Activated T-cell treated with anti-CD3 and anti-CD28 coated beads for 48 hours (primary cell): ENCODE measurements at places on chromosomes 2 and 18.

DNA sequence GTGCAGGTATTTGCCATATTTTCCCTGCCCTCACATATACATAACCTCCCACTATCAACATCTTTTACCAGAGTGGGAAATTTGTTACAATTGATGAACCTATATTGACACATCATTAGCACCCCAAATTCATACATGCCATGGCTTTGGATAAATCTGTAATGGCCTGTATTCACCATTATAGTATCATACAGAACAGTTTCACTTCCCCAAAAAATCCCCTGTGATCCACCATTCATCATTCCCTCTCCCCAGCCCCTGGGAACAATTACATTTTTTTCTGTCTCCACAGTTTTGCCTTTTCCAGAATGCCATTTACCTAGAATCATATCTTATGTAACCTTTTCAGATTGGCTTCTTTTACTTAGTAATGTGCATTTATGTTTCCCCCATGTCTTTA lies 494.5 kb downstream of the RNF144A start:
- DNase-seq = no peak

- no peak for DNase-seq
Observed at GRCh38 chr2:196743165-196743564, 56.3 kb downstream of the GTF3C3 start.

GRCh38 chr2:120902592-120902991 lies 166.9 kb downstream of the GLI2 start:
- no peak for DNase-seq

GRCh38 chr2:46471-47345 lies at the start of gene FAM110C:
TSS of gene FAM110C (minus strand) at chr2:46505. CDS start at chr2:46385, 120 bp downstream.
- peak; percentile 37 for DNase-seq

DNA sequence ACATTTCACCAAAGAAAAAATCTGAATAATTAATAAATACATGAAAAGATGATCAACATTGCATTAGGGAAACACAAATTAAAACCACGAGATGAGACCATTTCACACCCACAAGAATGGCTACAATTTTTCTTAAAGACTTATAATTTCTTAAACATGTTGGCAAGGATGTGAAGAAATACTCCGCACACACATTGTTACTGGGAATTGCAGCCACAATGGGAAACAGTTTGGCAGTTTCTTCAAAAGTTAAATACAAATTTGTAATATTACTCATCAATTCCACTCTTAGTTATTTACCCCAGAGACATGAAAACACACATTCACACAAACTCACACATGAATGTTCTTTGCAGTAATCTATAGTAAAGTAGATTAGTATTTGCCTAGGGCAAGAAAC lies 363.3 kb upstream of the SMIM21 start:
- no peak for DNase-seq

- no peak for DNase-seq
Observed at GRCh38 chr2:37527361-37527760, 144.1 kb downstream of the CDC42EP3 start.

DNA sequence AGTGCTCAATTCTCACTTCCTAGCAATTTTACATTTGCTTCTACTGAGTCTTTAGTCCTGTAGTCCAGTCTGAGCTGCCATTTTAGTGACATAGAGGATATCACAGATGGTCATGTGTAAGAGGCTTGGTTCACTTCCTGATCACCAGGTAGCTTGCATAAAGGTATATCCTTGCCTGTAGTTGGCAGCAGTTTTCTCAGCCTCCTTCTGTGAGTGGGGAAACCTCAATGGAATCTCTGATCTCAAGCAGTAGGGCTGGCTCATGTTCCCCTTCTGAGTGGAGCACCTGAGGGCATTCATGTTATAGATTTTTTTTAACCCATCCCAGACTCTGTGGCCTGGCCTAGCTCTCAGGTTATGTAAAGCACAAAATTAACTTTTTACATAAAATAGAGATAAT lies 278.4 kb downstream of the RDH14 start:
- no peak for DNase-seq

- no peak for DNase-seq
Observed at GRCh38 chr2:18980786-18981430, 377.5 kb downstream of the OSR1 start.

- DNase-seq = no peak
Observed at GRCh38 chr18:63894106-63894772, 6.7 kb downstream of the SERPINB2 start.

DNA sequence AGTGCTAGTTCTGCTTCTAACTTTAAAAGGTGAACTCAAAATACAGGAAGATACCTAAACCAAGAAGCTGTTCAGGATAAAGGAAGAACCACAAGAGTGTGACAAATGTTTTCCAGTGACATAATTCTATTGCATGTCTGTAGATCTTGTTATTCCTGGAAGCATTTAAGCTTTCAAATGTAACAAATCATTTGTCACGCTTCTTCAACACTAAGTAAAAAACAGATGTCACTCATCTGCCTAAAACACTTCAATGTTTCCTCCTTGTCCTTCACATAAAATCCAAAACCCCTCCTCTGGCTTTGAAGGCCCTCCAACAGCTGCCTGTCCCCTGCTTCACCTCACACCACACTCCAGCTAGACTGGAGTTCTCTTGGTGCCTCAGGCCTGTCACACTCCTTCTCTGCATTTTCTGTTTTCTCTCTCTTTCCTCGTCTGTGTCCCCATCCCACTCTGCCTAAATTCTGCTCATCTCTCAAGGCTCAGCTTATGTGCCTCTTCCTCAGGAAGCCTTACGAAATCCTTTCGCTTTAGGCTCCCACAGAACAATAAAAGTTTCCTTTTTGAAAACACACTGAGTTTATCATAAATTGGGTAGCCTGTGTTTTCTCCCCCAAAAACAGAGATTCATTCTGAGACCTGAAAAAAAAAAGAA lies 6.4 kb upstream of the CLEC4F start:
- no peak for DNase-seq

GRCh38 chr2:72971036-72971435 lies 53.7 kb downstream of the EMX1 start:
- no peak for DNase-seq

DNA sequence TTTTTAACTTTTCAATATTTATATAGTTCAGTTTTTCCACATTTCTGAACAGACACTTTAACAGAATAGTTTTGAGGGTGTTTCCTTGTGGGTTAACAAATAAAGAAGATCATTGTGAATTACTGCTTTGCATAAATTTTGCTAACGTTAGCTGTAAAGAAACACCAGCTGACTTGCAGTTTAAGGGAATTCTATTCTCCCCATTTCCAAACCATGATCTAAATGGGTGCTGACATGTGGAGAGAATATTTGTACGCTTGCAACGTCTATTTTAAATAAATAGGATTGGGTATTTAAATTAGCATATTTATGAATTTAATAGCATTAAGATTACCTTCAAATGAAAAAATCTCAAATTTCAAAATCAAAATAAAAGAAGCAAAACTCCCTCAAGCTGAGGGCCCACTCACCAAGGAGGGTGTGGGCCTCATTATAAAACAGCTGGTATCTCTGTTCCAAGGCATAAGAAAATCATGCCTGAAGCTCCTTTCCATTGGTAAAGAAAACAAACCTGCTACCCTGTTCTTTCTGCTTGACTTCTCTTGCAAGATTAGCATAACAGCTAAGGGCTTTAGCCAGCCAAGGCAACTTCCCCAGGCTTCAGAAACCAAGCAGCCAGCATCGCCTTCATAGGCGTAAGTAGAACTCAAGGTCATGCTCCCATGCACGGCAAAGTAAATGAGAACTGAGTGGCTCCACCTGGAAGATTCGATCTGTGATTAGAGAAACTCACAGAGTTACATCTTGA lies 3.2 kb downstream of the MRO start:
- no peak for DNase-seq

- no peak for DNase-seq
Observed at GRCh38 chr2:6982449-6982848, 65.2 kb downstream of the RNF144A start.

DNA sequence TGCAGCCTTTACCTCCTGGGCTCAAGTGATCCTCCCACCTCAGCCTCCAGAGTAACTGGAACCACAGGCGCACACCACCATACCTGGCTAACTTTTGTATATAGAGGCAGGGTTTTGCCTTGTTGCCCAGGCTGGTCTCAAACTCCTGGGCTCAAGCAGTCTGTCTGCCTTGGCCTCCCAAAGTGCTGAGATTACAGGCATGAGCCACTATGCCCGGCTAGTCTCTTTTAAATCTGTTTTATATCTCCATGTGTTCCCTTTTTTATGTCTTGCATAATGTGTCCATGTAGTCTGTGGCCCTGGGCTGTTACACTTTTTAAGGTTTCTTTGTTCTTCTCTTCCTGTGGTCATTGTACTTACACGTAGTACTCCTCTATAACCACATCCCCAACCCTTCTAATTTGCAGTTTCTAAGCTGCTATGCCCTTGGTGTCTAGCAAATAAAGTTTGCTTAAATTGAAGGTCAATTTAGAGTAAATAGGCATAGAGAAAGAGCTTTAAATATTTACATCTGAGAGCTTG lies 168.2 kb downstream of the MCFD2 start:
- DNase-seq = no peak

- peak; percentile 78 for DNase-seq
Observed at GRCh38 chr2:241877989-241878970, 8.8 kb downstream of the RTP5 start.

GRCh38 chr2:187749804-187750431 lies 195.7 kb upstream of the TFPI start:
- DNase-seq = no peak

DNA sequence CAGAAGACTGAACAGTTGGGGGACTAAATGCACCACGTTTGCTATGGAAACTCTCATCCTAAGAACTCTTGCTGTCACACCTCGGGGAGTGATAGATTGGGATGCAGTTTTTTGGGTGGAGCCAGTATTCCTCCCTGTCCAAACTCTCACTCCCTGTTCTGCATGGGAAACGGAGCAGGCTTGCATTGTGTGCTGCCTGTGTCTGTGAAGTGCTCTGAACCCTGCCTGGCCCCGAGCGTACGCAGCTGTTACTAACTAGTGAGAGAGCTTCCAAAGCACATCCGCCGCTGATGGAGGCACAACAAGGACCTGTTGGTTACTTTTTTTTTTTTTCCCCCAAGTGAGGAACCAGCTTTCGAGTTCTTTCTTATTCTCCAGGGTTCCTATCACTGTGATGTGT lies 195.5 kb downstream of the ANAPC1 start:
- no peak for DNase-seq

DNA sequence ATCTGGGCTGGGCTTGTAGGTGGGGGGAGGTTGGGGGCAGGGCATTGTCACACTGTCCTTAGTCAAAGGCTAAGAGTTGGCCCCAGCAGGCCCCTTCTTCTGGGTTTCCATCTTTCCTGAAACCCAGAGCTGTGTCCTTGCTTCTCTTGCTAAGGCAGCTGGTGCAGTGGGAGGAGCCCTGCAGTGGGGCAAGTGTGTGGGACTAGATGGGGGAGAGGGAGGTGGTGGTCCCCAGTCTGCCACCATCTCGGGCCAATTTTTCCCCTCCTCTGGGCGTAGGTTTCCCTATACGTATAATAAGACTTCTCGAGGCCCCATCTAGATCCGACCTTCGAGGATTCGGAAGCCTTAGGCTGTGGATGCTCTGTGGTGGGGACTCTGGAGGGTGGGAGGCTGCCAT lies 3.5 kb downstream of the KCNF1 start:
- DNase-seq = no peak

DNA sequence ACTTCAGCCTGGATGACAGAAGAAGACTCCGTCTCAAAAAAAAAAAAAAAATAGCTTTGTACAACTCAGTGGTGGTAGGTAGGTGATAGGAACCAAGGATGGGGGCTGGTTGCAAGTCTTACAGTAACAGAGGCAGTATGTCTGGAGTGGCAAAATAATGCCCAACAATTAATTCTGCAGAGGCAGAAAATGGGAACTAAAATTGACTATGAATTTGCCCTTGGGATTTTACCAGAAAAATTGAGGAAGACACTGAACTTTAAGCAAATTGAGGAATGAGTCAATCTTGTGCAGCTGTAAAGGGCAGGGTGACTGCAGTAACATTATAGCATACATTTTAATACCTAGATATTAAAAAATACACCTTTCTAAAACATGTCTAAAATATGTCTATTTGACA lies 292.1 kb upstream of the FBXO11 start:
- DNase-seq = no peak

GRCh38 chr18:78621141-78621755 lies 358.4 kb upstream of the SALL3 start:
- DNase-seq = no peak

- peak; percentile 3 for DNase-seq
Observed at GRCh38 chr2:67650291-67651133, 253.4 kb downstream of the ETAA1 start.

GRCh38 chr2:49714454-49714853 lies 560.1 kb upstream of the FSHR start:
- no peak for DNase-seq

GRCh38 chr2:124478761-124479160 lies 453.7 kb downstream of the CNTNAP5 start:
- no peak for DNase-seq

DNA sequence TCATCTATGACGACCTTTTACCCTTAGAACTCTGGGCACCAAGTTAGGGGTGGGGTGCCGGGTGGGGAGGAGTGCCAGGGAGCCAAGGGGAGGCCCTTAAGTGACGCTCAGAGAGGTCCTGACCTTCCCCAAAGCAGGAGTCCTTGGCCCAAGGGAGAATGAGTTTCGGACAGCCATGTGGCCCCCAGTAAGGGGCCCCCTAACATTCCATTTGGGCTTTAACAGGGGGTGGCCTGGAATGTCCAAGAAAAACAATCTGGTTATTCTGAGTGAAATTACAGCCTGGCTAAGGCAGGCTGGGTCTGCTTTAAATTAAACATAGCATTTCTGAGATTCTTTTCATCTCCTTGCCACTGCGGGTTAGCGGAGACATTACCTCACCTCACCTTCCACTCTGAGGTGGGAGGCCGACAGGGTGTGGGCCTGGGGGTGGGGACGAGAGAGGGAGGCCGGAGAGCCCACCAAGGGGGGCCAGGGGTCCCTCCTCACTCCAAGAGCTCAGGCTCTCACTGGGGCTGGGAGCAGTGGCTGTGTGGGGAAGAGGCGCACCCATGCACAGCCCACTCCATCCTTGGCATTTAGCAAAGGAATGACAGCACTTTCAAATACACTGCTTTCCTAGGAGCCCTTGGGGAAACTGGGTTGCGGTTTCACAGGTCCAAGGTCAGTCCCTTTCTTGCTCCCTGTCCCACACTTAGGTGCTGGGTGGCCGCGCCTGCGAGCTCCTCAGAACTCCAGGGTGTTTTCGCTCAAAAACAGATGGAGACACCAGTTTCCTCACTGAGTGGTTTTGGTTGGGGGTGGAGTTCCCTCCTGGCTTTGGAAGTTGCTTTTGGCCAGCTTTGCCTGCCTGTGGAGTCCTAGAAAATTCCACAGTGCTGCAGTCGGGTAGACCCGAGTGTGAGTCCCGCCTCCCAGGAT lies 107.4 kb downstream of the POLR1A start:
- DNase-seq = no peak

DNA sequence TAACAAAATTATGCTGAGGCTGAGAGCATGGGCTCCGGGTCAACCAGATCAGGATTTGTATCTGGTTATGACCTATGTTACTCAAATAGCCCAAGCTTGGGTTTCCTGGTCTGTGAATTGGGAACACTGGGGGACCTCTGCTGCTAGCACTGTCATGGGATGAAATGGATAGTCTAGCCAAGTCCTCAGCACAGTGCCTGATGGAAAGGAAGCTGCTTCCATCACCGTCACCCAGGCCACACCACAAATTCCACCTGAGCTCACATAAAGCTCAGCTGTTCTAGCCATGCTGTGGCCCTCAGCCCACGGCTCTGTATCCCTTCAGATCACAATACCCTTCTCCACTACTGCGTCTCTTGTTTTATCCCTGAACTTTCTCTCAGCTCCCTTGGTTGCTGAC lies 179.6 kb upstream of the SP5 start:
- DNase-seq = no peak
